PC-9 (cell line): ENCODE measurements at places on chromosomes 3 and 15. TPM values are rescaled to one million over a fixed set of nuclear protein-coding genes. Genes with fewer than 3 reads are reported as not detected.
A peak's percentile ranks its signal among the peaks of the same experiment; 100 is the strongest.

The CAMP gene
- not detected in 2 replicates for total RNA-seq

The SPTSSB gene
- total RNA-seq = 1.2 and 4.0 TPM in 2 replicates

The SLC6A1 gene
- not detected in 2 replicates for total RNA-seq

The NR2F2 gene
- total RNA-seq = 48.4 and 72.1 TPM in 2 replicates

The ZNF717 gene
- 29.1 and 30.3 TPM in 2 replicates for total RNA-seq

The FBN1 gene
- 1.3 TPM in 2 replicates for total RNA-seq

The ZNF385D gene
- total RNA-seq = 0.28 TPM in 1 of 2 replicates, not detected in the other

The CHL1 gene
- total RNA-seq = not detected in 2 replicates

- DNase-seq = peak; percentile 97
Observed at GRCh38 chr3:139302084-139302800, 41.6 kb upstream of the MRPS22 start.

DNA sequence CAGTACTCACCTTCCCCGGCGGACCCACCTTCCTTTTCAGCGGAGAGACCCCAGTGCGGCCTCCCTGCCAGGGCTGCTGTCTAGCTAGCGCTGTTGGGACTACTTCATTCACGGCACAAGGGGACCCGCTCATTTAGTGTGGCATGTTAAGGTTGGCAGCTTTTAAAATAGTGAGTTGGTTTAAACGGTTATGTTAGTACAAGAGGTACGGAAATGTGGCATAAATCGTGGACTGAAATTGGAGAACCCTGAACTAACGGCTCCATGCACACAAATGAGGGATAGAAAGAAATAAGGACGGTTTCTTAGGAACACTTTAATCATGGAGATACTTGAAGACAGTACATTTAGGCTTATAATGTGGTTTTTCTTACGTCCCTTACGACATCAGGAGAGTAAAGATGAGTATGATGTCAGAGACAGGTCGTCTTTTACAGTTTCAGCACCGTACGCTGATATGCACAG, 752 bp downstream of the CEP63 start:
- DNase-seq = no peak

DNA sequence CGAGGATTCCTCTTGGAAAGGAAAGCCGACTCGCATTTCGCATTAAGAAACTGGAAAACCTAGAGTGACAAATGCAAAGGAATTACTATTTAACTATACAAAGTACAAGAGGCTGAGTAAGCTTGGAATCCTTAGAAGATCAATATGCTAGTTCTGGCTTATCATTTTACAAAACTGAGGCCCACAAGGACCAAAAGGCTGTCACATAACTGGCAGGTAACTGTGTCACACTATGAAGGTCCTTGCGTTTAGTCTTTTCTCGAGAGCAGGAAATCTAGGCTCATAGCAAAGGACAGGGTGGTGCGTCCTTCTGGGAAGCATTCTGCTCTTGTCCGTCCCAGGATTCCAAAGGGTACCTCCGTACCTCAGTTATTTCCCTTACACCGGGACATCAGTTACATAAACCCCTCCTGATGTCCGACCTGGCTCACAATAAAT, 629 bp downstream of the RPL24 start:
- no peak for DNase-seq

DNA sequence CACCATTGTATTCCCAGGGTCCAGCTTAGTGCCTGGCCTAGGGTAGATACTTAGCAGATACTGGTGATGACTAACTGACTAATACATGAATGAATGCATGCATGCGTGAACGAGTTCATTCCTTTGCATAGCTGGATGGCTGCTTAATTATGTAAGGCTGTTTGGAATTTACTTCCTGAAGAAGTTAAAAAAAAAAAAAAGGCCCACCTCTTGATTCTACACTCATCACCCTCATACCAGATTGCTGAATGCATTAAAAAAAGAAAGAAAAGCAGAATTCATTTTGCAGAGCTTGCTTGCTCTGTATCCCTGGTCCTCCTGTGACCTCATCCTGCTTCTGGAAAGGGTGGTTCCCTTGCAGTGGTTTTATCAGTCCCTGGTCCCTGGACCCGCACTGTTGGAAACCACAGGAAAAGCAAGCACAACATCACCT, 277.6 kb upstream of the CFAP20DC start:
- DNase-seq = peak; percentile 75

- DNase-seq = no peak
Observed at GRCh38 chr3:172824229-172824628, 73.7 kb downstream of the ECT2 start.

GRCh38 chr3:71602256-71602655, 18.7 kb upstream of the FOXP1 start:
- DNase-seq = no peak

- no peak for DNase-seq
Observed at GRCh38 chr3:126124896-126125295, 41.0 kb upstream of the SLC41A3 start.

DNA sequence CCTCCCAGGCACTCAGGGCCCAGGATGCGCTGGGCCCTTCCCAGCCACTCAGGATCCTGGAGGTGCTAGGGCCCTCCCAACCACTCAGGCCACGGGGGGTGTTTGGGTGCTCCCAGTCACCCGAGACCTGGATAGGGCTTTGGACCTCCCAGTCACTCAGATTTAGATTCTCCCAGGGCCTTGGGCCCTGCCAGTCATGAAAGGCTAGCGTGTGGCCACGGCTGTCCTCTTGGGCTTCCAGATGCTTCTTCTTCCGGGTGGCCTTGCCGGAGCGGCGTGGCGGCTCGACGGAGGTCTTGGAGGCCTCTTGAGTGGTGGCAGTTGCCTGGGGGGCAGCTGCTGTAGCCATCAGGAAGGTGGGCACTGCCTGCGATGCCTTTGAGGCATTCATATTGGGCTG, 2.8 kb downstream of the MAGEL2 start:
- DNase-seq = no peak

DNA sequence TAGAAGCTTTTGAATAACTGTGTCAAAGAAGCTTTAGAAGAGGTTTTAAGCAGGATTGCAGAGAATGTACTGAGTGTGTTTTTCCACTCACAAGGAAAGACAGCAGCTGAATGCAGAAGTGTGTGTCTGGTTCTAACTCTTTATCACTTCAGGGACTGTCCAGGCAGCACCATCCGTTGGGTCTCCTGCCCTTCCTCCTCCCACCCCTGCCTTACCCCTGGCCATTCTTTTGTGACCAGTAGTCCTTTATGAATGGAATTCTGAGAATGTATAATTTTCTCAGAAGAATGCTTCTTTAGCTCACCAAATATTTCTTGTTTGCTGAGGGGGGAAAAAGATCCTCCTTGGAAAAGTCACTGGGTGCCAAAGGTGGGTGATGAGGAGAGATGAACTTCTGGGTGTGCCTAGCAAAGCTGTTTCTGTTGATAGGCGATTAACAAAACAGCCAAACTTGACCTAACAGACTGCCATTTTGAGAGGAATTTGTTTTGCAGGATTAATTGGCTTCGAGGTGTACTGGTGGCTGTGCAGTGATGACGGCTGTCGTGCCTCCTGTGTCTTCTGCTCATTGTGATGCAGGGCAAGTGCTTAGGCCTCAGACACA, 70.9 kb downstream of the IGF1R start:
- DNase-seq = peak; percentile 12

- no peak for DNase-seq
Observed at GRCh38 chr15:78838489-78838888, 27.2 kb upstream of the ADAMTS7 start.

DNA sequence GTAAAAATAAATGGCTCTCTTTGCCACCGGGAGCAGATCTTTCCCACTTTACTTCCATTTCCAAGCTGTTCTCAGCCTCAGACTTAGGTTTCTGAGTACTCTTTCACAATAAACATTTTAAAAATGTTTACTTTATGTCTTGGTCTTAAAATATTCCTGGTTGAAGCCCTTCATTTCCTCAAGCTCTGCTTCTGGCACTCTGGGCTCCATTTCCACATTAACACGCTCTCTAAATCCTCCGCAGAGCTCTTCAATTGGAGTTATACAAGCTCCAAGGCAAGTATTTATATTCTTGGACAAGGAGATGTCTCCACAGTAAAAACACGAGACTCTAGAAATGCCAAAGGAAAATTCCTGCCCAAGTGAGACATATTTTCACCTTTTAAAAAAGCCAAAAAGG, 169.3 kb downstream of the GREM1 start:
- no peak for DNase-seq

GRCh38 chr3:187977659-187978058, 176.3 kb upstream of the LPP start:
- DNase-seq = no peak

DNA sequence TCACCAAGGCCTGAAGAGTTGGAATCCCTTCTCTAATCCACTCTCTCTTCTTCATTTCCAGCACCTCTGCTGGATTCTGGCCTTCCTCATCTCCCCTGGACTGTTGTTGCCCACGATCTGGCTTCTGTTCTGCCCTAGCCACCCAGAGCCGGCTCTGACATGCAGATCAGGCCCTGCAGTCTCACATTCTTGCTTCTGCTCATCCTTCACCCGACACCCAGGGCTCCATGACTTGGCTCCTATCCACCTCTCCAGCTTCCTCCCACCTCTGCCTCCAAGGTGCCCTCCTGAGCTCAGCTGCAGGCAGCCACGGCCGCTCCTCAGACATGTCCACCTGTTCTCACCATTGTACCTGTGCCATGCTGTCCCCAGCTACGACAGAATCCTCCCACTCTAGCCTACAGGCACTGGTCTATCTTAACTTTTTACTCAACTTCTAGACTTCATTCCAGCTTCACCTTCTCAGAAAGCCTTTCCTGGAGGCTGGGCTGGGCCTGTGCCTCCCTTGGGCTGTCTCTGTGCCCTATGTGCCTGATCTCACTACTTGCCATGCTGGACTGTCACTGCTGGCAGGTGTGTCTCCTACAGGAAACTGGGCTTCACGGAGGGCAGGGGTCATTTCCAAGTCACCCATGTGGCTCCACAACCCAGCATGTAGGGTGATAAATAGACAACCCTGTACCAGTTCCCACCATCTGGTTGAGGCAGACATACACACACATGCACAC, 16.0 kb upstream of the TBC1D21 start:
- DNase-seq = no peak

DNA sequence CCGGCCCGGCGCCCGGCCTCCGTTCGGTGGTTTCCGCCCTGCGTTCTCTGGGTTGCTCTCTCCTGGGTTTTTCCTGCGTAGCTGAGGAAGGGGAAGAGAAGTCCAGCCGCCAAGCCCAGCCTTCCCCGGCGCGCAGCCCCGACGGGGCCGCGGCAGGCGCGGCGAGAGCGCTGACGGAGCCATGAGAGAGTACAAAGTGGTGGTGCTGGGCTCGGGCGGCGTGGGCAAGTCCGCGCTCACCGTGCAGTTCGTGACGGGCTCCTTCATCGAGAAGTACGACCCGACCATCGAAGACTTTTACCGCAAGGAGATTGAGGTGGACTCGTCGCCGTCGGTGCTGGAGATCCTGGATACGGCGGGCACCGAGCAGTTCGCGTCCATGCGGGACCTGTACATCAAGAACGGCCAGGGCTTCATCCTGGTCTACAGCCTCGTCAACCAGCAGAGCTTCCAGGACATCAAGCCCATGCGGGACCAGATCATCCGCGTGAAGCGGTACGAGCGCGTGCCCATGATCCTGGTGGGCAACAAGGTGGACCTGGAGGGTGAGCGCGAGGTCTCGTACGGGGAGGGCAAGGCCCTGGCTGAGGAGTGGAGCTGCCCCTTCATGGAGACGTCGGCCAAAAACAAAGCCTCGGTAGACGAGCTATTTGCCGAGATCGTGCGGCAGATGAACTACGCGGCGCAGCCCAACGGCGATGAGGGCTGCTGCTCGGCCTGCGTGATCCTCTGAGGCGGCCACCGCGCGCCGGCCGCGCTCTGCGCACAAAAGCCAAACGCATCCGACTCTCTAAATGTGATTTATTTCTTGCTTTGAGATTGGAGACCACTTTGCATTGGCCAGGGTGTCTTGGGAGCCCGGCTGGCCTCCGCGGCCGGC, 727 bp downstream of the RAP2B start:
- DNase-seq = peak; percentile 27

- no peak for DNase-seq
Observed at GRCh38 chr15:39573844-39574243, 7.0 kb upstream of the THBS1 start.
